ENCODE measurements at places on chromosomes 4 and X. TPM values are rescaled to one million over a fixed set of nuclear protein-coding genes. Genes with fewer than 3 reads are reported as not detected.

GRCh38 chr4:123497340-123497739 is 100.7 kb downstream of the SPRY1 start:
- no peak overlapping the region for H3K4me3 ChIP-seq
- H3K4me1 ChIP-seq = no peaks in the 10 kb centered on the region
- H3K27me3 ChIP-seq = no peaks in the 10 kb centered on the region
- DNase-seq = no peak
- H3K27ac ChIP-seq = no peak overlapping the region
- no peaks in the 10 kb centered on the region for H3K36me3 ChIP-seq

GRCh38 chr4:141375855-141376254 is 155.2 kb downstream of the ZNF330 start:
- peak; percentile 3 for DNase-seq
- H3K27me3 ChIP-seq = no peaks in the 10 kb centered on the region
- no peak overlapping the region for H3K4me3 ChIP-seq
- no peaks in the 10 kb centered on the region for H3K36me3 ChIP-seq
- no peak overlapping the region for H3K27ac ChIP-seq

DNA sequence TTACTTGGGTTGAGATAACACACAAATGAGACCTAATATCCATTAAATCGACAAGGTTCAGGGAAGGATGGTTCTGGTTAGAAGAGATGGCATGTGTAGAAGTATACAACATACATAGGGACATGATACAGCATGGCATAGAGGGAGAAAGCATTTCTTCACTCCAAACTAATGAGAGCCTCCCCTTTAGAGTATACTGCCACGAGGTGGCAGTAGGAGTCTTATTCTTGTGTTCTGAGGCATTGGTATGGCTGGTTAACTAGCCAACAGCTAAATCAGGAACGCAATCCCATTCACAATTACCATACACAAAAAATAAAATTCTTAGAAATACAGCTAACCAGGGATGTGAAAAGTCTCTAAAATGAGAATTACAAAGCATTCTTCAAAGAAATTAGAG is 29.1 kb upstream of the TRO start:
- H3K36me3 ChIP-seq = no peaks in the 10 kb centered on the region
- no peaks in the 10 kb centered on the region for H3K4me1 ChIP-seq
- H3K27ac ChIP-seq = no peak overlapping the region
- peak; percentile 31 for DNase-seq
- no peak overlapping the region for H3K4me3 ChIP-seq
- no peaks in the 10 kb centered on the region for H3K27me3 ChIP-seq

Gene FGFR3
- total RNA-seq = 132 TPM

Gene SPANXA1
- total RNA-seq = not detected

Gene TLR2
- total RNA-seq = 7.8 TPM

Gene ADAMTS3
- not detected for total RNA-seq

Measured in Caco-2 (cell line).